ENCODE measurements at places on chromosomes 2 and 18. TPM values are rescaled to one million over a fixed set of nuclear protein-coding genes. Genes with fewer than 3 reads are reported as not detected.

DNA sequence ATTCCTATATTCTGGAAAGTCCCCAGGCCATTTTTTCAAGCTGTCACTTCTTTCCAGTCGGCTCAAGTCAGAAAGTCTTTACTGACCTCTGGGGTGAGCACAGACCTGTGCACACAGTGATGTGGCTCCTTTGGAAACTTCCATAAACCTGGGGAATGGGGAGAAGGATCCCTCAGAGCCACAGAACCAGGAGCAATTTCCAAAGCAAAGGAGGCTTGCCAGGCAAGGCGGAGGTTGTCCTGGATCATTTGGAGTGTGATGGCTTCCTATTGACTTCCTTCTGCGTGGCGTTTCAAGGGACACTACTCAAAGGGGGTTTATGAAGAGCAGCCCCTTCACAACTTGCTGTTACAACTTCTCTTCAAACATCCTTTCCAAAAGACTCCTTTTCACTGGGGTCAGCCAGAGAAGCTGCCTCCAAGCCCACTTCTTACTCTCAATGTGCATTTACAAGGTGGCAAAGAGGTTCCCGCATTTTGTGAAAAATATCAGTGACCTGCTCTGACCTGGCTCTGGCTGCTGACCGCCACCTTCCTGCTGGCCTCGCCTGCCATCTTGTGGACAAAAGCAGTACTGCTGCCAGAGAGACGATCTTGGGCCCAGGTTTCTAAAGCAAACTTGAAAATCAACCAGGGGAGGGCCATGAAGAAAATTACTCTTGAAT is 18.2 kb upstream of the TMEM247 start:
- H3K4me3 ChIP-seq: no peak overlapping the region
- DNase-seq: peak; percentile 73
- no peak overlapping the region for H3K27ac ChIP-seq
- H3K36me3 ChIP-seq: no peaks in the 10 kb centered on the region
- no peaks in the 10 kb centered on the region for H3K27me3 ChIP-seq

- H3K4me3 ChIP-seq: no peak overlapping the region
- no peak overlapping the region for H3K27ac ChIP-seq
- H3K4me1 ChIP-seq: no peaks in the 10 kb centered on the region
Measured at GRCh38 chr2:212903413-212903812, 248.0 kb downstream of the IKZF2 start.

UGT1A6 gene
- not detected for total RNA-seq

DNA sequence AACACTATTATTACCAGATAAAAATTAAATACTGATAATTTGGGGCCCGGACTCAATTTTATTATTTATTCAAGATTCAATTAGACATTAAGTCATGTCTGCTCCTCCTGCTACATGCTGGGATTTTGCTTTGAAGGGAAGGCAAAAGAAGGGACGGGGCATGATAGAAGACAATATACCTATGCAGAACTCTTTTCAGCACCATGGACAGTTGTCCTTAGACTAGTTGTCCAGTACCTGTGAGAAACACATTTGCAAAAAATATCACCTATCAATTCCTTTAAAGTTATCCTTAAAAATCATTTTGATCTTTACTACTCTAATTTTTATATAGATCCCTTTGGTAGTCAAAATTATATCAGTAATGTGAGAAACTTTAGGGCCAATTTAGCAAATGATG is 100.2 kb upstream of the SULT1C3 start:
- no peaks in the 10 kb centered on the region for H3K4me1 ChIP-seq
- no peaks in the 10 kb centered on the region for H3K27me3 ChIP-seq
- no peak overlapping the region for H3K4me3 ChIP-seq

GREB1L gene
- total RNA-seq: not detected

GRCh38 chr2:62305421-62306176 is 109.7 kb downstream of the B3GNT2 start:
- peak; percentile 35 for DNase-seq
- H3K27ac ChIP-seq: peak overlapping the region; percentile 83
- H3K4me1 ChIP-seq: peaks cover 81% of the 10 kb centered on the region
- peaks cover 4% of the 10 kb centered on the region for H3K27me3 ChIP-seq
- no peak overlapping the region for H3K4me3 ChIP-seq

Data from activated CD4-positive, alpha-beta T cell treated with anti-CD3 and anti-CD28 coated beads, Interleukin-2, amount 10 ng/mL, durations not matched to agents 7 days and 5 days (primary cell).